ENCODE measurements at places on chromosomes 5 and 9. TPM values are rescaled to one million over a fixed set of nuclear protein-coding genes. Genes with fewer than 3 reads are reported as not detected.
A peak's percentile ranks its signal among the peaks of the same experiment; 100 is the strongest.

GRCh38 chr5:9046756-9047481, 499.0 kb downstream of the SEMA5A start:
- no peak for DNase-seq

GRCh38 chr5:112061666-112062065, 304.7 kb upstream of the NREP start:
- no peak for DNase-seq

DNA sequence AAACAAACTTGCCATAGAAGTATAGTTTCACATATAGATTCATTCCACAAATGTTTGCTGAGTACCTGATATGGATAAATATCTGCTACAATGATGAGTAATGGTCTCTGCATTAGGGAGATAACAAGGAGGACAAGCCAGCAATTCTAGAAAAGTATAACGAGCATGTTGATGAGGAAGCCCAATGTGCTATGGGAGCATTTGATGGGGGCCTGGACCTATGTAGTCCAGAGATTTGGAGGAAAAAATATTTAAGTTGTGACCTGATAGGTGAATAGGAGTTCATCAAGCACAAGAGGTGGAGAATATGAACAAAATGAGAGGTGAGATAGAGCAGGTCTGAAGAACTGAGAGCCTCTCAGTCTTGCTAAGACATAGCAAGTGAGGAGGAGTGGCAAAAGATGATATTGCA, 14.4 kb upstream of the TMEM245 start:
- DNase-seq, result no peak

DNA sequence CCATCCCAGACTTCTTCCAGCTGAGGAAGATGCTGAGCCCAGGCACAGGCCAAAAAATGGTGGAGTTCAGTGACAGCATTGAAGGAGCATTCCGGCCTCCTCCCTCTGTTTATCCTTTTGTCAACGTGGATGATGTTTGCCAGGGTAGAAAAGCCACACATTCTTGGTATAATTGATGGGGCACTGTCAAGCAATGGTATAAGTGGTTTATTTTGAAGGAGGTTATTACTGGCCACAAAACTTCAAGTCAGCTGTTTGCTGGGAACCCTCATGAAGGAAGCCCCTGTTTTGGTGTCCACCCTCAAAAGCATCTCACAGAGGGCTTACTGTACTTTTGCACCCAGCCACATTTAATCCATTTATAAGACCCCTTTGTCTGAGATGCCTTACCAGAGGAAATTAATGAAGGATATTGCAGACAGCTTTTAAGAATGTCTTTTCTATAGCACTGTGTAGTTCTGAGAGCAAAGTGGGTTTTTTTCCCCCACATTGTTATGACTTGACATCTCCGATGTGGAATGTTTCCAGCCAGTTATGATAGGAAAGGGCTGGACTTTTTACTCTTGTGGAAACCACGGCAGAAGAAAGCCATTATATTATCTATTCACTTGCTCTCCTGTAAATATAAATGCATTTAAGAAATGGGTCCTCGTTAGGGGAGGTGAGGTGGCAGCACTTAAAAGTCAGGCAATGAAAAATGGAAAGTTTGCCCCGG, 95.5 kb upstream of the SPATA31D4 start:
- DNase-seq, result no peak

GRCh38 chr9:118059484-118060278, 355.5 kb downstream of the TLR4 start:
- DNase-seq, result no peak

DNA sequence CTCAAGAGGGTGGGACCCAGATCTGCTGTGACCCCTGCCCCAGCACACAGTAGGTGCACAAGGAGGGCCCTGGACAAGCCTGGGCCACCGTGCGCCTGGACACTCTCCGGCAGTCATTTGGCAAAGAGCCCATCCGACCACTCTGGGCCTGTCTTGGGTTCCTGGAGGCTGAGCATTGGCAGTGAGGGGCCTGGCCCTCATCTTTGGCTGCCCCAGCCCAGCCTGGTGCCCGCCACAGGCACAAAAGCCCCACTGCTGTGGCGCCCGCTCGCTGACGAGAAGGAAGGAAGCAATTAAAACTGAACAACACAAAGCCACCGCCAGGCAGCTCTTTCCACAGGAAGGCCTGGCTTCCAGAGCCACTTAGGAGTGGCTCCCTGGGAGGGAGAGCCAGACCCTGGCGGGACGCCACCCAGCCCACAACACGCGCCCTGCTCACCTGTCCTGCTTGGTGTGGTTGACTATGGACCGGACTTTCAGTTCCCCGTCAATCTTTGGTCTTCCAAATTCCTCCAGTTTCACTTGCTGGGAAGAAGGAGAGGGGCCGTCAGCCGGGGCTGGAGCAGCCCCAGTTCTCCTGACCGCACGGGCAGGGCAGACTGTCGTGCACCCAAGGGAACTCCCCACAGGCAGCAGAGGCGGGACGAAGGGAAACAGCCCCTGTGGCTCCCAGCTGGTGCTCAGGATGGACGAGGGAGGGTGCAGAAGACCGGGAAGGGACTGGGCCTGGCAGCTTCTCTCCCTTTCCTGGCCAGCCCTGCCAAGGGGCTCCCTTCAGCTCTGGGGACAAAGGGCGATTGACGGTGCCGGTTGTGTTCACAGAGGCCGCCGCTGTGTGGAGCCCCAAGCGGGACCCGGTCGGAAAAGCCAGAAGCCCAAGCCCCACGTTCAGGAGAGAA, 50.9 kb upstream of the SARDH start:
- DNase-seq, result peak; percentile 20

GRCh38 chr5:5711592-5711991, 289.1 kb downstream of the ICE1 start:
- DNase-seq, result no peak

GRCh38 chr5:8729437-8729836, 816.4 kb downstream of the SEMA5A start:
- no peak for DNase-seq

- no peak for DNase-seq
Observed at GRCh38 chr5:151142933-151143332, 14.6 kb downstream of the ANXA6 start.

Gene CYLC2
- not detected for total RNA-seq

Gene NPDC1
- total RNA-seq, result 33.0 TPM

Gene LCN9
- total RNA-seq, result not detected

Gene CCL19
- not detected for total RNA-seq

Gene LRRC19
- total RNA-seq, result not detected

Gene CPEB4
- total RNA-seq, result 12.6 TPM

Gene AK8
- total RNA-seq, result not detected

Gene CDC20B
- 0.07 TPM for total RNA-seq

Gene SOX30
- total RNA-seq, result not detected
